ENCODE measurements at places on chromosomes 1 and 21. TPM values are rescaled to one million over a fixed set of nuclear protein-coding genes. Genes with fewer than 3 reads are reported as not detected.

SPRR4 gene
- not detected for total RNA-seq

SRRM1 gene
- 284 TPM for total RNA-seq

CD53 gene
- 288 TPM for total RNA-seq

SYTL1 gene
- 169 TPM for total RNA-seq

GRCh38 chr1:107750364-107750959, 214.5 kb downstream of the VAV3 start:
- DNase-seq = no peak

GRCh38 chr1:22413799-22414198, 37.9 kb upstream of the ZBTB40 start:
- no peak for DNase-seq

DNA sequence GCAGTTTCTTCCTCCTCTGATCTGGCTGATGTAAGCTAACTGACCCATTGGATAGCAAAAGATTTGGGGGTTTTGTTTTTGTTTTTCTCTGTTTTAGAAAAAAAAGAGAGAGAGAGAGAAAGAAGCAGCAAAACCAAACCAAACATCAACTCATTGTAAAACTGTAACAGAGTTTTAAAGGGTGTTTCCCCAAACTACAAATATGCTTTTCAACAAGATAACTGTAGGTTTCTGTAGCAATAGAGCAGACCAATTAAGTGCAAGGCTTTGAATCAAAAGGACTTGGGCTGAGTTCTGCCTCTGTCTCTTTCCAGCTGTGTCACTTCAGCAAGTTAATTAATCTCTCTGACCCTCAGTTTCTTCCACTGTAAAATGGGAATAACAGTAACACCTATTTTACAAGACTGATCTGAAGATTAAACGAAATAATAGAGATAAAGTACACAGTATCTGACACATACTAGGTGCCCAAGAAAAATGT, 44.5 kb downstream of the RRAGC start:
- no peak for DNase-seq

DNA sequence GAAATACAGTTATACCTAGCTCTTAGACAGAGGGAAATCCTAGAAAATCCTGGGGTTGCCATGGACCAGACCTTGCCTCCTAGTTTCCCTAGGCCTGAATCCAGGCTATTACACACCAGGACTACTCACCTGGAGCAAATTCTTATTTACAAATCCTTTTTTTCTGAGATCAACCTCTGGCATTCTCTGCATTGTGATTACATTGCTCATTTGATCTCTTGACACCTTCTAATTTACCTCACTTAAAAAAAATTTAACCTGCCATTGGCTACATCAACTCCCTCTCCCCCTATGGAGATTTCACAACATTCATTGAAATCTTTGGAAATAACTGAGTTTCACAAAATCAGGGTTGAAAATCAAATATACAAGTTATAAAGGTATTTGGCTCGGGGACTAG, 2.9 kb upstream of the C1orf105 start:
- DNase-seq = no peak

Measured in T-cell (primary cell).